Gastrocnemius medialis (tissue), 4 donors: ENCODE measurements at places on chromosomes 16 and 17. TPM values are rescaled to one million over a fixed set of nuclear protein-coding genes. Genes with fewer than 3 reads are reported as not detected.

ABCA9 gene
- total RNA-seq: 10.0 TPM

POLR2C gene
- 162 TPM for total RNA-seq

ZP2 gene
- not detected for total RNA-seq

SNAI3 gene
- total RNA-seq: 1.5 TPM

DNA sequence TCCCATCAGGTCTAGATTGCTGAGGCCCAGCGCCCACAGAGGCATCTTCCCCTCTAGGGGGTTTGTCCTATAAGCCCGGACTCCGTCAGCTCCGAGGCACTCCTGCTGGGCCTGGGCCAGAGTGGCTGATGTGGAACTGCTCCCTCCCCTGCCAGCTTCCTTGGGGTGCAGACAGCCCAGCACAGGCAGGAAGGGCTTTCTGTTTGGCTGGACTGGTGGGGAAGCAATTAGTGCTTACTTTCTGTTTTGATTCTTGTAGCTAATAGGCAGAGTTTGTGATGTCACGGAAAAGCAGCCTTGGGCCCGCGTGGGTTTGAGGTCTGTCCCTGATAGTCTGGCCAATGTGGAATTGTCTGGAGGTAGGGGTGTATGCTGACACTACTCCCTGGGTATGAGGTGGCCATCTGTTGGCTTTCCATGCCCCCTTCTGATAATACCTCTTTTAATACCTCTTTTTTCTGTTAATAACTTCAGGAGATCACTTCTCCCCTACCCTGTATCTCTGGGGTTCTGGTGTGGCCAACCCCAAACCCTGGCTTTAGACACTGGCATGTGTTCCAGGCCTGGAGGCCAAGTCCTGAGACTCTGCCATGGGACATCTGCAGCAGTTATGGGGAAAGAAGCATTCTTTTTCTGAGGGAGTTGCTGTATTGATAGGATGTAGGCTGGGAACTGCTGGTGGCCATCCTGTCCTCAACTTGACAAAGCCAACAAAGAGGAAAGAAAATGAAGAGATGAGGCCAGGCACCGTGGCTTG is 190.9 kb downstream of the RAB11FIP4 start:
- no peaks in the 10 kb centered on the region for H3K27me3 ChIP-seq
- H3K36me3 ChIP-seq: no peaks in the 10 kb centered on the region

DNA sequence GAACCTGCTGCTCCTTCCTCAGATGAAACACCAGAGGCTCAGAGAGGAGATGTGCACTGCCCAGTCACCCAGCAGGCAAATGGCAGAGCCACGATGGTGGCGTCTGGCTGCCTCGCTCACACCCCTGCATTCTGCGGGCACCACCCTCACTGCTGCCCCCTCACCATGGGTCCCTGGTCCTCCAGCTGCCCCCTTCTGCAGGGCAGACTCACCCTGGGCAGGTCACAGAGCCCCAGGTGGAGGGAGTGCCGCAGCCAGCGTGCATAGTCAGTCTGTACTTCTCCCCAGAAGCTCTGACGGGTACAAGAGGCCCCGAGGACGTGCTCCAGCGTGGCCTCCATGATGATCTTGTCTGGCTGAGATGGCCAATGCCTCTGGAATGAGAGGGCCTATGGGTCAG is 52.9 kb downstream of the RMI2 start:
- no peaks in the 10 kb centered on the region for H3K36me3 ChIP-seq
- no peaks in the 10 kb centered on the region for H3K27me3 ChIP-seq
- no peak overlapping the region for H3K4me3 ChIP-seq
- H3K27ac ChIP-seq: no peak overlapping the region
- peaks cover 3% of the 10 kb centered on the region for H3K4me1 ChIP-seq
- no peak for DNase-seq

DNA sequence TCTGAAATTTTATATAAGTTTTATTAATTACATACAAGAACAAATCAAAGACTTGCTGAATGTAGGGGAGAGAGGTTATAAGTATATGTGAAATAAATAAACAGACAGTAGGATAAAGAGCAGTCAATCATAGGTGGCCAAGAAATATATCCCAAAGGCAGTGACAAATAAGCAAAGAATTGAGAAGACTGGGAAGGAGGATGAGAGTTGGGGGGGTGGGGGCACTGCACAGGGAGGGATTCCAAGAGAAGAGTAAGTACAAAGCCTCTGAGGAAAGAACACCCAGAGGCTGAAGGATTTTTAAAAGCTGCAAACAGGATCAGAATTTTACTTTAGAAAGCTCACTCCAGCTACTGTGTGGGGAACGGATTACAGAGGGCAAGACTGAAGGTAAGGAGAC is 2.8 kb downstream of the PELP1 start:
- peaks cover 13% of the 10 kb centered on the region for H3K4me1 ChIP-seq
- H3K27me3 ChIP-seq: no peaks in the 10 kb centered on the region
- DNase-seq: no peak

- DNase-seq: no peak
- H3K27me3 ChIP-seq: no peaks in the 10 kb centered on the region
- no peak overlapping the region for H3K4me3 ChIP-seq
- H3K36me3 ChIP-seq: no peaks in the 10 kb centered on the region
These were observed 68.4 kb downstream of the SOCS1 start for GRCh38 chr16:11187522-11188023.

- no peak overlapping the region for H3K4me3 ChIP-seq
- DNase-seq: no peak
- H3K36me3 ChIP-seq: no peaks in the 10 kb centered on the region
- no peaks in the 10 kb centered on the region for H3K27me3 ChIP-seq
These were observed 32.8 kb upstream of the TBX2 start for GRCh38 chr17:61366715-61367413.

DNA sequence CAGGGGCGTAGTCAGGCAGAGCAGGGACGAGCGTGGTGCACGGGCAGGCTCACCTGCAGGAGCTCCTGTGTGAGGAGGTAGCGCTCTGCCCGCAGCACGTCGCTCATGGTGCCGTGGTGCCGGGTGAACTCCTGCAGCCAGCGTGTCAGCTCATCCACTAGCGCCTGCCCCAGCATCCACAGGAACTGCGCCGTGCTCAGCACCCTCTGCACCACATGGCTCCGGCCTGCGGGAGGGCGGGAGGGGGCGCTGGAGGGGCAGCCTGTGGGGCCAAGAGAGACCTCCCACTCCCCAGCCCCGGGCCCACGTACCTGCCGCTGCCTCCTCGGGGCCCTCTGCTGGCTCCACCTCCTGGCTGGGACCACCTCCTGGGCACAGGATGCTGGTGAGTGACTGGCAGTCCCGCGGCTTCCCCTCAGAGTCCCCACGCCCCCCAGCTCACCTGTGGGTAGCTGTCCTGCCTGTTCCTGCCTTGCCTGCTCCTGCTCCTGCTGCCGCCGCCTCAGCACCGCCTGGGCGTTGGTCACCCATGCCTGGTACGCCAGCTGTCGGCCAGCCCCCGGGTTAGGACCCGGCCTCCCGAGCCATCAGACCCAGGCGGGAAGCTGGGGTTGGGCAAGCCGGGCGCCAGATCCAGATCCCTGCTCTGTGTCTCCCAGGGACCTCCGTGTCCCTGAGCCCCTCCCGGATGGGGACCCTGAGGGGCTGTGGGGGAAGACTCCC is 16.6 kb downstream of the CTU2 start:
- no peak for DNase-seq
- no peak overlapping the region for H3K4me3 ChIP-seq
- no peaks in the 10 kb centered on the region for H3K27me3 ChIP-seq
- no peaks in the 10 kb centered on the region for H3K4me1 ChIP-seq
- H3K36me3 ChIP-seq: no peaks in the 10 kb centered on the region
- H3K27ac ChIP-seq: no peak overlapping the region
